ENCODE measurements at places on chromosomes 4 and X.

DNA sequence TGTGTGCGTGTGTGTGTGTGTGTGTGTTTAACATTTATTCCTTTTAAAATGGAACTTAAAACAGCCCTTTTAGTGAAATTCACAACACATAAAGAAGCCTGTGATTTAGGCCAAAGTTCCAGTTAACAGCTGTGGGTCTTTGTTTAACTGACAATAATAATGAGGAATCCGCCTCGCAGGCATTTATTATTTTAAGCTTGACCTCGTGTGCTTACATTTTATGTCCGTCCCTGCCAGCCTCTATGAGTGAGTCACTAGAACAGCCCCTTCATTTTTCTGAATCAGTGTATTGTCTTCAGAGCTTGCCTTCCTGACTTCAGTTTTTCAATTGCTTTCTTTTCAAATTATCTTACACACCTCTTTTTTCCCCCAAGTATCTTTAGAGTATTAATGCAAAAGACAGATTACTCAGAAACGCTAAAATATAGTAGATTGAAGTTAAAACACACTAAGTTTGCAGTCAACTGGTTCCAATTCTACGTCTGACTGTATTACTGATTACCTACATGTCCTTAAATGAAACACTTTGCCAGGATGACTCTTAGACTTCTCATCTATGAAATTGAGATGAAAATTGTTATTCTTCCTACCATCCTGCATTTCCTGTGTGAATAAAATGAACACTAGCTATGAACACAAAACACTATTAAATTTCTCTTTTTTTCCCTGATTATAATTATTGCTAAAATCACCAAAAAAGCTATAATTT is 319.6 kb upstream of the HS3ST1 start:
- no peak for DNase-seq

DNA sequence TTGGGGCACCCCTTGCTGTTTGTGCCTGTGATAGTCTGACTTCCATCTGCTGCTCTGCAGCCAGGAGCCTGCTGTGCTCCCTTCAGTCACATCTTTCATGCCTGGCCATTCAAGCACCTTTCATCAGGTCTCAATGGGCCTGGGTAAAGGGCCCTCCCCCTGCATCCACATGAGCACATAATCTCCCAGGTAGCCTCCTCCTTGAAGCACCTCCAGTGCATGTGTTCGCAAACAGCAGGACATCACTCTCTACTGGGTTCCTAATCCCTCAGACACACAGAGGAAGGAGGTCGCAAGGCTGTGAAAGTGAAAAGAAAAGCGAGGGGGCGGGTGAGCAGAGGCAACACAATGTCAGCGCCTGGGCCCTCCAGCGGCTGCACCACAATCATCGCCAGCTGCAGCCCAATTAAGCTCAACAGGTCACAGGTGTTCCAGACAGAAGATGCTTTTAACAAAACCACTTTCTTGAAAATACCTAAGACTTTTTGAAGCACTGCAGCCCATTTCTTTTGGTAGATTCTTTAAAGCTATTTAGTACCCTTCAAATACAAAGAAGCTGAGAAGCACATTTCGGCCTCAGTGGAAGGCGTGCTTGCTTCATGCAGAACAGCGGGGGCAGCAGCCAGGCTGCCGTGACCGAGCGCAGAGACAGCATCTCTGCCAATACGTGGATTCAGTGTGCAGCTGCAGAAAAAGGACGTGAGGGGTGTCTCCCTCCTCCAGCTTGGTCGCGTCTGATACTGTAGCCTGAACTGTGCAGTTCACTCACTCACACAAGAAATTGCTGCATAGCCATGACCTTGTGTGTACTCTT is 92.2 kb upstream of the SPRY1 start:
- DNase-seq: no peak

GRCh38 chr4:3673716-3674478 is 92.3 kb upstream of the ADRA2C start:
- DNase-seq: no peak

- no peak for DNase-seq
Measured at GRCh38 chr4:160238790-160239189, 1135.9 kb downstream of the RAPGEF2 start.

DNA sequence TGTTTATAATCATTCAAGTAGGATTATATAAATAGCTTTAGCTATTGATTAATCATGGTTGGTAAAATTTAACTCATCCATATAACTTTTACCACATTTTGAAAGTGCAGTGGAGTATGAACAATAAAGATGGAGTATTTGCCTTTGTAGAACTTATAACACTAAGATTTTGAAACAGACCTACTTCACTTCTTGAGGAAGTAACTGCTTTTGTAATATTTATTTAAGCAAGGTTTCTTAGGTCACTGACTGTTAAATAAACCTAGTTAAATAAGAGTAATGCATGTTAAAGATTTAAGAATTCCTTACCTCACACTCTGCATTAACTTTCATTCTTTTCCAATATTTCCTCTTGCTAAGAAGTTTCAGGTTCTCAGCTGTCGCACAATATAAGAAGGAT is 242.5 kb downstream of the CFAP299 start:
- no peak for DNase-seq

DNA sequence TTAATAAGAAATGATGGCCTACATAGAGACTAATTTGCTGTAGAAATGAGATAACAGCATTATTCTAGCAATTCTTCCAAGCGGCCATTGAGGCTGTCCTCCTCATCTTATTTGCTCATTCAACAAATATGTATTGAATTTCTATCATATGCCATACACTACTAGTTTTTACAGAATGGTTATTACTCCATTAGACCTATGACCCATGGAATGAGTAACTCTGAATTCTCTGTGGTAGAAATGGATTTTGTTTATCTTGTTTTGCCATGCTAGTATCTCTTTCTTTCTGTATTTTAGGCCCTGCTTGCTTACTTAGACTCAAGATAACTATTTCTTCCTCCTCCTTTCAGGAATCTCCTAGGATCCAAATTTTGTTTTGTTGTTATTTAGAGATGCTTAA is 103.5 kb downstream of the RPA4 start:
- no peak for DNase-seq

GRCh38 chr4:152630324-152630723 is 49.5 kb downstream of the TMEM154 start:
- DNase-seq: no peak

DNA sequence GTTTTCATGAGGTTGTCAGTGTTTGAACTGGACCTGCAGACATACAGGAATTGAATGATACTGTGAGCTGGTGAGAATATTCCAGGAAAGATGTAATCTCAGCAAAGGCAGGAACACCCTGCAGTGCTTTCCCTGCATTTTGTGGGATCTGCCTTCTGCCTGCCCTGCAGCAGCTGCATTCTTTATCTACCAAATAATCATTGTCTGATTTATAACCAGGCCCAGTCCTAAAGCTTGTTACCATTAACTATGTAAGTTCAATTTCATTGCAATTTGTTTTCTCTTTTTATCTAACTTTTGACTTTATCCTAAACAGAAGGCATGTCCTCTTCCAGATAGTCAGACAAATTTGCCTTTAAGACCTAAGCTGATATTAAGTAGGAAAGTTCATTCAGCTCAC is 99.8 kb upstream of the NOCT start:
- no peak for DNase-seq

DNA sequence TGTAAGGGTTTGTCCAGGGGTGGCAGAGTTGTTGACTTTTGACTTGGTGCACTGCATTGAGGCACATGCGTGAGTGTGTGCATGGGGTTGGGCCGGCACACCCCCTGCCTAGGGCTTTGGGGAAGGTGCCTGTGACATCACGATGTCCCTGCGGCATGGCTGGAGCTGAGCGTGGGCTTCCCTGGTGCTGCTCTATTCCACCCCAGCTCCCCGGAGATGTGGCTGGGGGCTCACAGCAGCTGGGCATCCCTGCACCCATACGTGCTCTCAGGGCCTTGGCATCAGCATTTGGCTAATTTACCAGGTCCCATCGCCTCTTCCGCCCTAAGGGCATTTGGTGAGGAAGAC is 5.7 kb downstream of the PSAPL1 start:
- no peak for DNase-seq

- DNase-seq: no peak
Measured at GRCh38 chrX:106467422-106467821, 144.4 kb upstream of the RADX start.

DNA sequence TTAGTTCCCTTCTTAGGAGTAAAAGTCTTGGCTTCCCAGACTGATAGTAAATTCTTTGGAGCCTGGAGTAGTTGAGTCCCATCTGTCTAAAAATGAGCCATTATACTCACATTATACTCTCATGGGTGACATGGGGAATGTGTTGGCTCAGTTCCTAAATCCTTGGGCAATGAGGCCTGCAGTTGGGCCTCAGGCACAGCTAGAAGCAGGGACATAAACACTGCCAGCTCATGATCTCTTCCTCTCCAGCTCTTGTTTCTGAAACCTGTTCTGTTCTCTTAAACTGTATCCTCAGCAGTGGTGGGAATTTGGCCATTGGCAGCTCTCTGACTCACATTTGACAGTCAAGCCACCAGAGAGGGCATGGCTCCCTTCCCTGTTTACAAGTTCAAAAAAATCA is 212.5 kb downstream of the SPATA18 start:
- DNase-seq: no peak

GRCh38 chrX:132216283-132216682 is 3.0 kb downstream of the RAP2C start:
- no peak for DNase-seq

DNA sequence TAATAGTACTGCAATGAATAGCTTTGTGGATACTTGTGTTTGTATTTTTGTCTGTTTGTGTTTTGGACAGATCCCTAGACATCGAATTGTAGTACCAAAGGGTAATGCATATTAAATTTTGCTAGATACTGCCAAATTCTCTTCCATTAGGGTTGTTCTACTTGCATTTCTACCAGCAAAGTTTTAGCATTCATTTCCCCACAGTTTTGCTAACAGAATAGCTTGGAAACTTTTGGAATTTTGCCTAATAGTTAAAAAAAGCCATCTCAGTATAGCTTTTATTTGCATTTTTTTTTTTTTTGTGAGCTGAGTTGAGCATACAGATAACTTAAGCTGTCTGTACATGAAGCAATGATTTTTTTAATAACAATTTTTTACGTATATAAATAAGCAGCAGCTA is 1084.9 kb downstream of the ADGRL3 start:
- no peak for DNase-seq

DNA sequence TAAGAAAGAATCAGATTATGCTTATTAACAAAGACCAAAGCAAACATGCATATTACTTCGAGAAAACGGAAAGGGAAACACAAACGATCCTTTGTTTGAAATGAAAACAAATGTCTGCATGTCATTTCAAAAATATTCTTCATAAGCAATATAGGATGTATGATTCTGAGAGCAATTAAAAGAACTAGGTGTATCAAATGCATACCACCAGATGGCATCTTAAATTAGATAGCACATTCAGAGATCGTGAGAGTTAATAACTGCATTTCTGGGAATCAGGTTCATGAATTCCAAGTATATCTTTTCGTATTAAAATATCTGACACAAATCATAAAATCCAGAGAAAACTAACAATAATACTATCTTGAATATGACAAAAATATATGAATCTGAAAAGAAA is 159.5 kb downstream of the PPP3CA start:
- no peak for DNase-seq

- DNase-seq: no peak
Measured at GRCh38 chr4:48954314-48954713, 31.8 kb upstream of the CWH43 start.

DNA sequence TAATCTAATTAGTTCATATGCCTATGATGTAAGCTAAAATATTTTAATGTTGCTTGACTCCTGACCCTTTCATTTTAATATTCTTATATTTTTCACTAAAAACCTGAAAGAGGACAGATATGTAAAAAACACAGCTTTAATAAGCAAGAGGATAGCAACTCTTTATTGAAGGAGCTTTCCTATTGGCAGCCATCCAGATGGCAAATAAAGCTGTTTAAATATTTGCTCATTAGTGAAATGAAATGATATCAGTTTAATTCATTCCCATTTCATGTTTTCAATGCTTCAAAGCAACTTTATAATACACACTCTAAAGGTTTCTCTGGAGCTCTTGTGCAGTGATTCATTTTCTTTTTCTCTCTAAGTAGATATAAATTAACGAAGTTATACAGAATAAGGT is 473.4 kb downstream of the PCDH7 start:
- no peak for DNase-seq

GRCh38 chr4:95084584-95084983 is 326.8 kb downstream of the BMPR1B start:
- DNase-seq: no peak

DNA sequence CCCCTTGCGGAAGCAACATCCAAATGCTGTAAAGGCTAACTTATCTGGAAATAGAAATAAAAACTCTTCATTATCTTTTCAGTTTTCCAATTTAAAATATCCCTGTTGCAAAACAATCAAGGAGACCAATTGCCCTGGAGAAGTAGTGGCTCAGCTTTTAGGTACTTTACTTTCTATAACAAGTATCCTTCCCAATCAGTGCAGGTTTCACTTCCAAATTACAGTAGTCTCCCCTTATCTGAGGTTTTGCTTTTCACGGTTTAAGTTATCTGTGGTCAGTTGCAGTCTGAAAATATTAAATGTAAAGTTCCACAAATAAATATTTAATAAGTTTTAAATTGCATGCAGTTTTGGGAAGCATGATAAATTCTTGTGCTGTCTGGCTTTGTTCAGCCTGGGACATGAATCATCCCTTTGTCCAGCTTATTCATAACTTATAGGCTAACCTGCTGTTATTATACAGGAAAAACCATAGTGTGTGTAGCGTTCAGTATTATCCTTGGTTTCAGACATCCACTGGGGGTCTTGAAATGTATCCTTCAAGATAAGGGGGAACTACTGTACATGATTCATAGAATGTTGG is 973.1 kb upstream of the GRID2 start:
- no peak for DNase-seq

DNA sequence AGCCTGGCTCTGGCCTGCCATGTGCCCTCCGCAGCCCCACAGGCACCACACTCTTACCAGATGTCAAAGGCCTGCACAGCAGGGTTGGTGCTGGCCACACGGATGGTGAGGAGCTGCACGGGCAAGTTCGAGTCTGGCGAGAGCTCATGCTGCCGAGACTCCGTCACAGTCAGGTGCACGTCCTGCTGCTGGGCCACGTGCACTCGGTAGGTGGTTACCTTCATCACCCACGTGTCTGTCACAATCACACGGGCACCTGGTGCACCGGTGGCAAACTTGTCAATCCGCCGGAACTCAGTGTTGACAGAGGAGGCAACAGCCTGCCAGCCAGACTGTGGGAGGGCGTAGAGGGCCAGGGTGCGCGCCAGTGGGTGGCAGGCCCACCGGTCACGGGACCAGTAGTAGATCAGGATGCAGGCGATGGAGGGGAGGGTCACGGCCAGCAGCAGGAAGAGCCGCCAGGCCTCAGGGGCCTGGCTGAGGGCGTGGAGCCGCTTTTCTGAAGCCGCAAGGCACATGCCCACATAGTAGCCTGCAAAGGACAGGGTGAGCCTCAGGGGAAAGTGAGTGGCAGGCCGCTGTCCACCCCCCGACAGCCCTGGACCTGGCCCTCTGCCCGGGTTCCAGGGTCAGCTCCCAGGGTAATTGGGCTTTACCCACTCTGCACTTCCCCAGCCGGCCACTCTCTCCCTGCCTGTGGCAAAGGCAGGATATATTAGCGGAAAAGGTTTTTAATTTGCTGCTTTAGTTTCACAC is 2.9 kb downstream of the TMEM129 start:
- no peak for DNase-seq

DNA sequence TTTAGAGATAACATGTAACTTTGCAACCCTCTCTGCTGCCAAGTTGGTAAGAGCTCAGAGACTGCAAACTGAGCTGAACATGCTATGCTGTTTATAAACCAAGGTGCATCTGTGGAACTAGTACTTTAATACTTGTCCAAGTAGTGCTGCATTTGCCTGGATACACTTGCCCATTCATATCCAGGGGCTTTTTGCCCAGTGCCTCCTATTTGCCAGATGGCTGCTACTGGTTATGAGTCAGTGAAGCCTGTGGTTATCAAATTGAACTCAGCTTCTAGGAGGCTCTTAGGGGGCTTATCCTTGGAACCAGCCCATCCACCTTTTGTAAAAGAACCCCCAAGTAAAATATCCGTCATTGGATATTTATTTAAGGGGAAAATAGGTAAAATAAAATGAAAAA is 79.6 kb downstream of the AFF2 start:
- no peak for DNase-seq

Measured in activated CD4-positive, alpha-beta T cell treated with anti-CD3 and anti-CD28 coated beads, Interleukin-2, Interleukin-6, amounts not matched to agents 100 ng/mL and 50 ng/mL, durations not matched to agents 16 hours and 8 hours (primary cell).